SIG-M5 (cell line): ENCODE measurements at places on chromosomes 6 and 20.

- DNase-seq: no peak
Measured at GRCh38 chr6:79430913-79431536, 106.2 kb downstream of the LCA5 start.

GRCh38 chr6:41799559-41799911 is 12.0 kb downstream of the TOMM6 start:
- no peak for DNase-seq

- no peak for DNase-seq
Measured at GRCh38 chr6:4775494-4776130, 592 bp upstream of the CDYL start.

DNA sequence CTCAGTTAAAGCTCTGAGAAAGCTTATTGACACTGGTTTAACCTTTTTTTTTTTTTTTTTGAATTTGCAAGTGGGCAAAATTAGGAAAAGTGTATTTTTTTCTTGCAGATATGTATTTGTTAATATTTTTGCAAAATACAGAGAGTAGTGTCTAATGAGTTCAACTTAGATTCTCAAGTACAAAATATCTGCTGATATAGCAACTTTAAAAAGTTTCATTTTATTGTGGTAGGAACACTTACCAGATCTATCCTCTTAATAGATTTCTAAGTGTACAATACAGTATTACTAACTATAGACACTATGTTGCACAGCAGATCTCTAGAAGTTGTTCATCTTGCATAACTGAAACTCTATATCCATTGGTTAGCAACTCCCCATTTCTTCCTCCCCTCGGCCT is 30.9 kb upstream of the HDDC2 start:
- DNase-seq: no peak

GRCh38 chr6:111842891-111843290 is 30.4 kb downstream of the FYN start:
- DNase-seq: no peak

GRCh38 chr6:161274898-161275297 is 1.0 kb upstream of the AGPAT4 start:
- no peak for DNase-seq

DNA sequence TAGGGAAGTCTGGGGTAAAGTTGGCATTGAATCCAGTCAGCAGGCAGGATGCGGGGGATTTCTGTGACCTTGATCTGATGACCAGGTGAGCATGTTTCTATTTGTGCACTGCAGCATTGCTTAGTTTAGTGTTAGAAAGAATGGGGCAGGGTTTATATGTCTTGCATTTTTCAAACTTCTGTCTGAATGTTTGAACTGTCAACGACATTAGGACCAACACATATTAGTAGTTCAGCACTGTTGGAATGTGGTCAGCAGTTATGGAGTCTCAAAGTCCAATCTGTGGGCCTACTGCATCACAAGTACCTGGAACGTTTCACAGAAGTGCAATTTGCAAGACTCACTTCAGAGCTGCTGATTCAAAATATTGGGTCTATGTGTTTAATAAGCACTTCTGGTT is 276.6 kb upstream of the BMP2 start:
- no peak for DNase-seq

GRCh38 chr6:22036275-22036674 is 260.6 kb downstream of the PRL start:
- DNase-seq: no peak

- no peak for DNase-seq
Measured at GRCh38 chr6:98416027-98416426, 418.3 kb upstream of the POU3F2 start.

- DNase-seq: no peak
Measured at GRCh38 chr20:42735539-42735938, 454.2 kb downstream of the PTPRT start.

- no peak for DNase-seq
Measured at GRCh38 chr6:155936551-155936950, 480.9 kb upstream of the NOX3 start.

DNA sequence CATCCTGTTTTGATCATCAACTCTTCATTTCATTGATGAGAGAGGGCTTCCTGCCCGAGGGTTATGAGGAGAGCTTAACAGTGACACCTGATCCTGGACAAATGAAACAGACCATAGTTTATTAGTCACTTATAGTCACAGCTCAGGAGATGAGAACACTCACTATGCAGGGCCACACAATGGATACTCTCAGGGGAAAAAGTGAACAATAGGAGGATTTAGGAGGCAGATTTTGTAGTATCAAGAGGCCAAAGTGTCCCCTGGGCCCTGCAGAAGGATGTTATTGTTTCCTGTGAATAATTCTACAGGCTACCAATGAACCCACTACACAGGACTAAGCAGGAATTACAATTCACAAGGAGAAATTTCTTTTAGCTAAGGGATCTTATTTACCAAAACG is 772.8 kb upstream of the MAN1A1 start:
- DNase-seq: no peak

DNA sequence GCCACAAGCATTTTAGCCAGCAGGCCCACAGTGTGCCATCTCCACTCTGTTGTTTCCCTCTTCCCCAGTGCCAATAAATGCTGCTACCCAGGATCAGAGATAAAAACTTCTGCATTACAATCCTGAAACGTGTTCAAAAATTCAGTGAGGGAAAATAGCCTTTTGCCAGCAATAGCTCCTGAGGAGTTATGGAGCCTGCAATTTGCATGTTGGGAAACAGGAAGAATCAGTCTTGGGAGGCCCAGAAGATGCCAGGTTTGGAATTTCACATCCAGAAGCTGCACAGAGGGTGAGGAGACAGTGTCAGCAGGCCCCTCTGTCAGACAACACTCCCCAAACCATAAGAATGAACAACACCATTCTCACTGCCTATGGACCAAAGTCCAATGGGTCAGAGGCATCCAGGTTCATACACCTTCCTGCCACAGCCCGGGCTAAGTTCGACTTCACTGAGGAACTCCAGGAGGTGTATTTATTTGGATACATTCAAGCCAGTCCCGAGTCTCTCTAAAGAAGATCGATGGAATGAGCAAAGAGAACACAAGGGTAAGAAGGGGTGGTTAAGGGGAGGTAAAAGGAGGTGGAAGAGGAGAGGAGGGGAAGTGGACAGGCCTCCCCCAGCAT is 20.8 kb downstream of the RRBP1 start:
- DNase-seq: no peak

- DNase-seq: no peak
Measured at GRCh38 chr6:22095836-22096235, 201.0 kb downstream of the PRL start.

- no peak for DNase-seq
Measured at GRCh38 chr20:63175038-63175895, 40.7 kb downstream of the YTHDF1 start.

DNA sequence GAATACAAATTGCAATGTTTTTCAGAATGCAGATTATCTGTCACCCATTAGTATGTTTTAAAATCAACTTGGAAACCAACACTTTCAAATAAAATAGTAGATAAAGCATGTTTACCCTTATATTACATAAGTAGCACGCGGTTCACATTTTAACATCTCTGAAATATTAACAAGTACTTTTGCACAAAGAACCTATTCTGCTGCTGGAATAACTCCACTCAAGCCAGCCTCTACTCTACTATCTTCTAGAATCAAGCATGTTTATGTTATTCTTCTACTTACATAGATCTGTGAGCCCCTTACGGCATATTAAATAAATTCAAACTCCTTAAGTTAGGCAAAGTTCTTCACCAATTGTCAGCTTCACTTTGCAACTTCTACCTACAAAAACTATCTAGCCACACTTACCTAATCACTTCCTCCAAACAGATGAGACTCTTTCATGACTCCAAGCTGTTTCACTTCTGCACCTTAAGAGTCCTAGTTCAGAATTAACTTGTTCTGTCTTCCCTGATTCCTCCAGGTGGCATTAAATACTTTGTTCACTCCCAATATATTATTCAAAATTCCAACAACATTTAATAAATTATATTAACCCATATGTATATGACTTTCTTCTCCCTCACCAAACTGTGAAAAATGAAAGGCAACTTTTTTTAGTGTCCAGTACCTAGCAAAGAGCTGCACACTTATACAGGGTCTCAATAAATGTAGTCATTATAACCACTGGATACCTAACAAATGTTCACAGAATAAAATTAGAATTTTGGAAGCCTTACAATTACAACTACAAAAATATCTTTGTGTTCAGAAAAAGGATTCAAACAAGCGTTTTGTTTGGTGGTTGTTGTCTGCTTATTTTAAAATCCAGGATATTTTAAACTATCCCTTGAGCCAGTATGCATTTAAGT is 12.1 kb downstream of the CEP85L start:
- DNase-seq: no peak

GRCh38 chr20:64273109-64273508 is 17.6 kb downstream of the PCMTD2 start:
- DNase-seq: no peak

DNA sequence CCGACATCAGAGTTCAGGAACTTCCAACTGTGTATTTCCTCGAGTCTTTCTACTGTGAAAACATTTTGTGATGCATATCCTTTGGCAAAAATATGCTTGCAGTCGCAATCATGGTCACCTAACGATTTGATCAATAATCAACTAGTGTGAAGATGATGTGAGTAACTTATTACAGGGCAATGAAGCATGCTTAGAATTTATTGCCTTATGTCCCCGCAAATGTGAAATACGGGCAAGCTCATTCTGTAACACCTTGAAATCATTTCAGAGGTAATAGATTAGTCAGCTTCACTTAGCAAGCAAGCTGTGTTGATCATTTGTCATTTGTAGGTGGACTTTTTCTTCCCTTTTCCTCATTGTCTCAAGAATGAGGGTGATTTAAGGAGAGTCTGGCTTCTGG is 67.9 kb upstream of the DOK5 start:
- DNase-seq: no peak

DNA sequence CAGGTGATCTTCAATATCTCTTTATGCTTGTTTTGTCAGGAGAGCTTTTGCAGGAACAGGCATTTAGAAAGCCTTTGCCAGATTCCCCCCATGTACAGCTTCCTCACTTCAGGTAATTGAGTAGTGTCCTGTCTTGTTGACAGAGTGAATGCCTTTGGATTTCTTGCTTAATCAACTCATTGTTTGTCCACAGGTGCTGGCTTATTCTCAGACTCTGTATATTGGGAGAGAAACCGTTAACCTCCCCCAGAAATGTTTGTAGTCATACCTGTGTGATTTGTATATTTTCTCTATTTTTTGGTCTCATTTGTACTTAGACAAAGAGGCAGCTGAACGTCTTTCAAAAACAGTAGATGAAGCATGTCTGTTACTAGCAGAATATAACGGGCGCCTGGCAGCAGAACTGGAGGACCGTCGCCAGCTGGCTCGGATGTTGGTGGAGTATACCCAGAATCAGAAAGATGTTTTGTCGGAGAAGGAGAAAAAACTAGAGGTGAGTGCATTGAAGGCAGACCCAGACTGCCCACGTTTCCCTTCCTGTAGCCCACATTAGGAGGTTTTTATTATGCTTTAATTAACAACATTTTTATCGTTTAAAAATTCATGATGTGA is 32.3 kb downstream of the RPRD1B start:
- DNase-seq: no peak

DNA sequence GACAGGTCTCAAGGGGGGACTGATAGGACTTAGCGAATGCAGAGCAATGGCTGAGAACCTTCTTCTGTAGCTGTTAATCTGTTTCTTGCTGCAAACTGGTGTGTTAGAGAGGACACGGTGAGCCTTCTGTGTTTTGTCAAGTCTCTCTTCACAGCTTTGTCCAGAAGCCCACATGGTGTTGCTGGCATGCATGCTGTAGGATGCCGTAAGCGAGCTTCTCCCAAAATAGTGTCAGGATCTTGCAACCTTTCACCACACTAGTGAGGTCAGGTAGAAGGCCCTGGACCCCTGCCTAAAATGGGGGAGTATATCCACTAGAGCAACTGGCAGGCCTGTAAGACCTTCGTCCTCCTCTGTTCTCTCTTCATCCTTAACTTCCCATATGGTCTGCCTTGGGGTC is 51.9 kb upstream of the GLP1R start:
- no peak for DNase-seq

DNA sequence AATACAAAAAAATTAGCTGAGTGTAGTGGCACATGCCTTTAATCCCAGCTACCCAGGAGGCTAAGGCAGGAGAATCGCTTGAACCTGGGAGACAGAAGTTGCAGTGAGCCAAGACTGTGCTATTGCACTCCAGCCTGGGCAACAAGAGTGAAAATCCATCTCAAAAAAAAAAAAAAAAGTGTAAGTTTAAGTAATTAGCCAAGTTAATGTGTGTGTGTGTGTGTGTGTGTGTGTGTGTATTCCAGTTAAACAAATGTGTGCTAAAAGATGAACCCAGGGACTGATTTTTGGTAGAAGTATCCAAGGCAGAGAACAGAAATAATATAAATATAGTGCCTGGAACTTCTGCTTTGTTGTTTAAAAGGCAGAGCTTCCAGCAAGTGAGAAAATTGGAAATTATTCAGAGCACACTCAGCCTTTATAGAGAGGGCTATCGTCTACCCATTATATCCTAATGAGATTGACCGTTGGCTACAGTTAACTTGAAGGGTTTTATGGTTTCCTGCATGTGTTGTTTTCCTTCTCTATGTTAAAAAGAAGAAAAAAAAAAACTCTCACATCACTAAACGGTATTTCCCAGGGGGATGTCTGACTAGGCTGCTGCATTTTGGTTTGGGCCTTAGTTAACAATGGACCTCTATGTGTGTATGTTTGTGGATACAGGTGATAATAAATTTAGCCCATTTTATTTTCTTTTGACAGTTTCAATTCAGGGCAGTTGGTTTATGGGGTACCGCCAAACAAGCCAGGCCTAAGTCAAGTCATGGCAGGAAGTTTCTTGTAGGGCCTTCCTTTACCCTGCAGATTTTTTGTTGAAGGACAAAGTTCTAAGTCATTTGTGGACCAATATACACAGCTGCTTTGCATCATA is 9.8 kb downstream of the SOX4 start:
- no peak for DNase-seq

DNA sequence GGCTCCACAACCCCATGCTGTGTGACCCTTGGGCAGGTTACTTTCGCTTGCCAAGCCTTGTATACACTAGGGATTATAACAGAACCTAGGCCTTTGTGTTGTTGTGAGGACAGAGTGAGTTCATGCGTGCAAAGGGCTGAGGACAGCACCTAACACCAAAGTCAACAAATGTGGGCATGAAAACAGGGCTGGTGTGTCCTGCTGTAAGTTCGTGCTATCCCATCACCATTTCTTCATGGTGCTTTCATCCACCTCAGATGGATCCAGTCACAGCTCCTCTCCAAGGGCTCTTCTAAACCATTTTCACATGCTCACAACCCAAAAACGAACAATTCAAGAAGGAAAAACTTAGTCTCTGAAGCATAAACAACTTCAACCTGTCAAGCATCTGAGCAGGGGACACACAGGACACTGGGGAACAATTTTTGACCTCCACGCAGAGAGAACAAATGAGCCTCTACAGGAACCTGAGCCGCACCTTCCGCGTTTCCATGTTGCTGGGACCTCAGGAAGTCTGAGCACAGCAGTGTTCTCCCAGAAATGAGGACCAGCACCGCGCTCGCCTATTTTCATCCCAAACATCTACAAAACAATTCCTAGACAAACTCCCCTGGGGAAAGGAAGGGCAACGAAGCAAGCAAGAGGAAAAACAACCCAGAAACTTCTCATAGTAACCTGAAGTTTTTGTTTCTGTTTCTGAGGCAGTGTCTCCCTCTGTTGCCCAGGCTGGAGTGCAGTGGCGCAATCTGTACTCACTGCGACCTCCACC is 3.1 kb downstream of the LRP11 start:
- DNase-seq: no peak

GRCh38 chr6:74073999-74074398 is 378.0 kb downstream of the CD109 start:
- DNase-seq: no peak

- no peak for DNase-seq
Measured at GRCh38 chr6:24004659-24005058, 121.4 kb upstream of the NRSN1 start.

- no peak for DNase-seq
Measured at GRCh38 chr6:6803180-6803977, 214.9 kb downstream of the LY86 start.

GRCh38 chr6:111185954-111186353 is 98.7 kb downstream of the SLC16A10 start:
- DNase-seq: no peak
